Sigmoid colon (tissue), 7 donors: ENCODE measurements at places on chromosomes 6 and 20. TPM values are rescaled to one million over a fixed set of nuclear protein-coding genes. Genes with fewer than 3 reads are reported as not detected.

DNA sequence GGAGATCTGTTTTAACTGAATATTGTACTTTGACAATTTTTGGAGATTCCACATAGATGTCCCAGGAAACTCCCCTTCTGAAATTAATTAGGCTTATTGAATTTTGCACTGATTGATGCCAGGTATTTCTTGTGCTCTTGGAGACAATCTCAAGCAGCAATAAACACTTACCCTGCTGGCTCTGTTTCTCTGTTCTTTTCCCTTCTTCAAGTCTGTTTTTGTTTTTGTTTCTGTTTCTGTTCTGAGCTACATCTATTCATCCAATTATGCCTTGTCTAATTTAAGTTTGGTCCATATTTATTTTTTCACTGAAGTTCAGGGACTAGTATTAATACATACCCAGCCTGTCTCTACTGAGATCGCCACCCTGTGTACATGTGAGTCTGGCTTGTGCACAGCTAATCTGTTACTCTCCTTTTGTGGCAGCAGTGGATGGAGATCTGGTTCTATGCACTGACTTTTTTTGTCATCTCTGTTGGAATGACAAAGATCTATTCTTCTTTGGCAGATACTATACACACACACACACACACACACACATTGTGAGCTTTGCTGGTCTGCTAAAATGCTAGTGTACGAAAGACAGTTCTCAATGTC lies 51.9 kb downstream of the IL22RA2 start:
- no peak for DNase-seq
- no peaks in the 10 kb centered on the region for H3K36me3 ChIP-seq
- no peaks in the 10 kb centered on the region for H3K4me1 ChIP-seq

- no peak for DNase-seq
- peaks cover 36% of the 10 kb centered on the region for H3K4me1 ChIP-seq
- no peaks in the 10 kb centered on the region for H3K36me3 ChIP-seq
- H3K27ac ChIP-seq, result peak overlapping the region; percentile 93
Measured at GRCh38 chr20:48920527-48921167, 864 bp upstream of the ARFGEF2 start.

- H3K36me3 ChIP-seq, result no peaks in the 10 kb centered on the region
- DNase-seq, result no peak
- no peak overlapping the region for H3K4me3 ChIP-seq
- H3K27ac ChIP-seq, result no peak overlapping the region
- H3K27me3 ChIP-seq, result no peaks in the 10 kb centered on the region
Measured at GRCh38 chr6:107620732-107621131, 130.8 kb downstream of the SOBP start.

DNA sequence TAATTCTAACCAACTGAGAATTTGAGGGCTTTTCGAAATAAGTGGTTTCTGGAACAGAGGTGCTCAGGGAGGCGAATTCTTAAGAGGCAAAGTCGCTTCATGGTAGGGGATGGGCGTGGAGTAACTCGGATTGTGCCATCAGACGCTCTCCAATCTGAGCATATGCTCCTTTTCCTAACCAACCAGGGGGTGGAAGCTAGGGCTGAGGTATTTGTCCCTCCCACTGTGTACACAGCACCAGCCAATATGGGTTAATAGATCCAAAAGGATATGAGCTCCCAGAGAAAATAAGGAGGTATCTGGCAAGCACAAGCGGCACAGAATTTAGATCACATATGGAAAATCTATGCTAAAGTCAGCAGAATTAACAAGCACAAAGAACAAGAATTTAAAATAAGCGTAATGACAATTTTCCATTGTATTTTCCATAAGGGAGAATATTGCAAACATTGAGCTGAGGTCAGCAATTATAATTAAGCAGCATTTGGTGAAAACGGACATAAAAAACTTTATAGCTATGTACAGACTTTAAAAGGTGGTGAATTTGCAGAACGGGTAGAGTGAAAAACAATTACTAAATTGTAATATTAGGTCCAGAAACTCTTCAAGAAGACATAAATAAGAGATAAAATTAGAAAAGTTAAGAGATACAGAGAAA lies 55.0 kb upstream of the PHACTR1 start:
- no peaks in the 10 kb centered on the region for H3K27me3 ChIP-seq
- H3K4me1 ChIP-seq, result no peaks in the 10 kb centered on the region
- no peaks in the 10 kb centered on the region for H3K36me3 ChIP-seq

DNA sequence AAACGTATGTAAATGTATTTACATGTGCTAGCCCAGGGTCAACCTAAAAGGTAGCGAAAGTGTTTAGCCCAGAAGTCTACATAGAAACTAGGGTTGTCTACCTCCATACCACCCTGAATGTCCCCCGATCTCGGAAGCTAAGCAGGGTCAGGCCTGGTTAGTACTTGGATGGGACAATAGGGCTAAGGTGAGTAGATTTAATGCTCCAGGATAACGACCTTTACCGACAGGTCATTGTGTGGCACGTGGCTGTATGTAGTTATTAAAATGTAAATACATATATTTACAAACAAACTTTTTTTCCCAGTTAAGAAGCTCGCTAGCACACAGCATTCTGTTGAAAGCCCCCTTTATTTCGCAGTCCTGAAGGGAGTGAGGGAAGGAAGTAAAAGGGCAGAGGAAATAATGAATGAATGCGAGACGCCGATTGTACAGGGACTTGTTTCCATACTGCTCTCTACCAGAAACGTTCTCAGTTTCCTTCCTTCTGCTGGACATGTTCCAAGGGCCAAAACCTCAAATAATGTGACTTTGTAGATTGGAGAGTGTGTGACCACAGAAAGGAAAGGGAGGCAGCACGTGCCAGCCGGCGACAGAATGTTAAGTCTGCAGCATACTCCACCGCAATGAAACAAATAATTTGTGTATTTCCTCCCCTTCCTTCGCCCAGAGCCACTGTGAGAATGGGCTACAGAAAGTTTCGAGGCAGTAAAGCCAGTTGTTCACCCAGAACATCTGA lies 612 bp downstream of the ADAT2 start:
- H3K4me1 ChIP-seq, result peaks cover 26% of the 10 kb centered on the region
- no peak for DNase-seq
- peaks cover 6% of the 10 kb centered on the region for H3K36me3 ChIP-seq
- H3K4me3 ChIP-seq, result peak overlapping the region; percentile 52
- H3K27ac ChIP-seq, result peak overlapping the region; percentile 78

- H3K36me3 ChIP-seq, result peaks cover 54% of the 10 kb centered on the region
- DNase-seq, result no peak
- H3K4me1 ChIP-seq, result peaks cover 48% of the 10 kb centered on the region
- H3K4me3 ChIP-seq, result no peak overlapping the region
- no peaks in the 10 kb centered on the region for H3K27me3 ChIP-seq
- peak overlapping the region; percentile 34 for H3K27ac ChIP-seq
Measured at GRCh38 chr20:10639737-10640556, 33.9 kb downstream of the JAG1 start.

- H3K27ac ChIP-seq, result no peak overlapping the region
- H3K4me1 ChIP-seq, result no peaks in the 10 kb centered on the region
- no peak for DNase-seq
- H3K27me3 ChIP-seq, result no peaks in the 10 kb centered on the region
Measured at GRCh38 chr6:64280569-64280968, 645.0 kb downstream of the PHF3 start.

GRCh38 chr20:63090682-63091571 lies 84.2 kb upstream of the BHLHE23 start:
- no peaks in the 10 kb centered on the region for H3K27me3 ChIP-seq
- H3K27ac ChIP-seq, result no peak overlapping the region
- peak; percentile 39 for DNase-seq
- no peak overlapping the region for H3K4me3 ChIP-seq
- no peaks in the 10 kb centered on the region for H3K36me3 ChIP-seq

DNA sequence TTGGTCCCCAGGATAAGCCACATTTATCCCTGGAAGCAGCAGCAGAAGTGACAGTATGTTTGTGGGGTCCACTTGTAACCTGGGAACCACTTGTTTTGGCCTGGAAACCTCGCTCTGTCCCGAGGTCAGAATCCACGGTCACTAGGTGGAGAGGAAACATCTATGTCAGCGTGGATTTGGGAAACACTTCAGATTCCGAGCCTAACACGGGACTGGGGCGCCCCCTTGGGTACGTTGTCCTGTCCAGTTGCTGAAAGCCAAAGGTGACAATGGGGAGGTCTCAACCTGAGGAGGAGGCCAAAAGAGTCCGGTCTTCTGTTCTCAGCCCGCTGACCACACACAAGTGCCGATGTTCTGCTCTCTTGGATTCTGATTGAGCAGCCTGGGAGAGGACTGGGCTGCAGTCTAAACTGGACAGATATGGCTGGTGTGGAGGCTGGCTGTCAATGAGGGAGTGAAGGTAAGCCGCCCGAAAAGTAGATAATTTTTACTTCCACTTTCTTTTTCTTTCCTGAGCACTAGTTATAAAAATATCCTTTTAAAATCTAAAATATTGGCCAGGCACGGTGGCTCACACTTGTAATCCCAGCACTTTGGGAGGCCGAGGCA lies 4.9 kb upstream of the ZFP57 start:
- no peak for DNase-seq
- H3K27ac ChIP-seq, result no peak overlapping the region
- H3K4me1 ChIP-seq, result no peaks in the 10 kb centered on the region

DNA sequence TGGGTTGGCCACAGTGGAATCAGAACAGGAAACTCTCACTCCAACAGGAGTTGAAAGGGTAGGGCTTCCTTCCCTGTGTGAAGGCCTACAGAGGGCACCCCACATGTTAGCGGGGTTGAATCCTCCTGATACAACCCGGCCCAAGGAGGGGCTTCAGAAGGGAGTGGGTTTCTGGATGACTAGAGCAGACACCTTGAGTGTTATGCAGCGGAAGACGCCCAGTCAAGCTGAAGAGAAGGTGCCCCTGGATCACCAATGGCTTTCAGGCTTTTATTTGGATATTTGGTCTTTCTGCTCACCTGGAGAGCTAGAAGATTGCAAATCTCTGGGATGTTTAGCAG lies 132.8 kb downstream of the PRND start:
- H3K4me3 ChIP-seq, result no peak overlapping the region
- no peak overlapping the region for H3K27ac ChIP-seq
- H3K27me3 ChIP-seq, result no peaks in the 10 kb centered on the region
- DNase-seq, result peak; percentile 34

- H3K4me3 ChIP-seq, result peak within 1 kb of the TSS; percentile 83
- peak within 1 kb of the TSS; percentile 86 for H3K27ac ChIP-seq
- peaks cover 7% of the 10 kb centered on the region for H3K36me3 ChIP-seq
- H3K4me1 ChIP-seq, result peaks cover 10% of the 10 kb centered on the region
- DNase-seq, result peak; percentile 95
- H3K27me3 ChIP-seq, result peaks cover 3% of the 10 kb centered on the region
Measured at GRCh38 chr20:57351042-57351783, at the start of gene RAE1. RAE1 (plus strand) TSS chr20:57351255; CDS start chr20:57354039, 2,784 bp downstream.

DNA sequence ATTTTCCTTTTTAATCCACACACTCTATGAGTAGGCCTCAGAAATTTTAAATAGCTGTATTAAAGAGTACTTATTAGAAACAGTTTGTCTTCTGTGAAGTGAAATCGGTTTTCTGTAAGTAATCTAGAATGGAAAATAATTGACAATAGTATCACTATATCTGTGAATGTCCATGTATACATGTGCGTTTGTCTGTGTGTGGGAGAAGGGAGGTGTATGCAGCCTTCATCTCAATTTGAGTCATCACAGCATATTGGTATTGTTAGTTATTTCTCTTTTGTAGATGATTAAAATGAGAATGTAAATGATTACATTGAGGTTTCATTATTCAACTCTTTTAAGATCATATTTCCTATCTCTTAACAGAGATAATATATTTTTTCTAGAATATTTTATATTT lies 206.0 kb downstream of the EYS start:
- DNase-seq, result no peak
- no peaks in the 10 kb centered on the region for H3K4me1 ChIP-seq
- no peaks in the 10 kb centered on the region for H3K36me3 ChIP-seq
- no peak overlapping the region for H3K4me3 ChIP-seq

Gene OPRM1
- 0.49 TPM for total RNA-seq

Gene MYT1
- total RNA-seq, result 1.1 TPM

Gene METTL24
- 38.8 TPM for total RNA-seq

Gene SHLD1
- total RNA-seq, result 3.1 TPM
